ENCODE measurements at places on chromosomes 6 and 20.

- DNase-seq: no peak
These were observed 13.0 kb upstream of the ABHD16B start for GRCh38 chr20:63848003-63848911.

GRCh38 chr20:20366551-20366875 lies 1.4 kb upstream of the INSM1 start:
- DNase-seq: no peak

DNA sequence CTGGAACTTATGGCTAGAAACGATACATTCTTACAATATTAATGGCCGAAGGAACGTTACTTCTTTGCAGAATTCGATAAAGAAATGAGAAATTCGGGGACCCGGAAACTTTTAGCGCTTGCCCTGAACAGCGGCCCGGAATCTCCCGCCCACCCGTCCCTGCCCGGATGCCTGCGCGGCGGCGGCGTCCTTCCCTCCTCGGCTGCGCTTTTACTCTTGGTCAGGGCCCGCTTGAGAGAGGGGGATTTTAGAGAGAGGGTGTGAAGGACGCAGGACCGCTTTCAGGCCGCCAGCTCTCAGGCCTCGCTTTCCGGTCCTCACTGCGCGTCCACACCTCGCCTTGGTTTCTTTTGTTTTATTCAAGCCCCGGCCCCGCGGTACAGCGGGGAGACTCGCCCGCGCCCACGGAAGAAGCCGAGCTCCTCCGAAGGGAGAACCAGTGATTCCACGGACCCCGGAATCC lies 243.7 kb downstream of the ARID1B start:
- no peak for DNase-seq

DNA sequence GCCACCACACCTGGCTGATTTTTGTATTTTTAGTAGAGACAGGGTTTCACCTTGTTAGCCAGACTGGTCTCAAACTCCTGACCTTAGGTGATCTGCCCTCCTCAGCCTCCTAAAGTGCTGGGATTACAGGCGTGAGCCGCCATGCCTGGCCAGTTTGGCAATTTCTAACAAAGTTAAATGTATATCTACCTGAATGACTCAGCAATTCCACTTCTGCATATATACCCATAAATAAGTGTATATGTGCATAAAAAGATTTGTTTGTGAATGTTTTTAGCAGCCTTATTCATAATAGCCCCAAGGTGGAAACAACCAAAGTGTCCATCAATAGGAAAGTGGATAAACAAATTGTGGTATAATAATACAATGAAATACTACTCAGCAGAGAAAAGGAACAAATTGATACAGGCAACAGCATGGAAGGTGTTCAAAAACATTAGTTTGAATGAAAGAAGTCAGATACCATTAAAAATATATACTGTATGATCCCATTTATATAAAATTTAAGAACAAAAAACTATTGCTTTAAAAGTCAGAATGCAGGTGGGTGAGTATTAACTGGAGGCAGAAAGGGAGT lies 44.3 kb upstream of the KIF13A start:
- no peak for DNase-seq

DNA sequence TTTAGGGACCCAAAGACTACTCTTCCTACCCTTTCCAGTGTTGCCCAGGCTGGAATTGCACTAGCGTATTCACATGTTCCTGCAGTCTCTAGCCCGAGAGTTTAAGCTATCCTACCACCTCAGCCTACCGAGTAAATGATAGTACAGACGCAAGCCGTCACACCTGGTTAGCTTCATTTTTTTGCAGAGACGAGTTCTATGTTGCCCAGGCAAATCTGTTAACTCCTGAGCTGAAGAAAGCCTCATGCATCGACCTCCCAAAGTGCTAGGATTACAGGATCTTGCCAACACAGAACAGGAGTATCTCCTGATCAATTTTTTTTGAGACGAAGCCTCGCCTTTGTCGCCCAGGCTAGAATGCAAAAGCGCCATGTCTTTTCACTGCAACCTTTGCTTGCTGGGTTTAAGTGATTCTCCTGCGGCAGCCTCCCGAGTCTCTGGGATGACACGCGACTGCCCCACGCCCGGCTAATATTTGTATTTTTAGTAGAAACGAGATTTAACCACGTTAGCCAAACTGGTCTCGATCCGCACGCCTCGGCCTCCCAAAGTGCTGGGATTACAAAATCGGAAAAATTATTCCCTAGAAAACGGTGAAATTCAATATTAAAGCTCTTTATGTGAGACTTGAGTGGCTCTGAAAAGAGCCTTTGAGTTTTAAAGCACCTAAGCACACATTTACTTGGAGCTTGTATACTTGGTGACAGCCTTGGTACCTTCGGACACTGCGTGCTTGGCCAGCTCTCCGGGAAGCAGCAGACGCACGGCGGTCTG lies 128.5 kb downstream of the HFE start:
- no peak for DNase-seq

- no peak for DNase-seq
These were observed 54.8 kb upstream of the TFAP2D start for GRCh38 chr6:50658561-50658960.

DNA sequence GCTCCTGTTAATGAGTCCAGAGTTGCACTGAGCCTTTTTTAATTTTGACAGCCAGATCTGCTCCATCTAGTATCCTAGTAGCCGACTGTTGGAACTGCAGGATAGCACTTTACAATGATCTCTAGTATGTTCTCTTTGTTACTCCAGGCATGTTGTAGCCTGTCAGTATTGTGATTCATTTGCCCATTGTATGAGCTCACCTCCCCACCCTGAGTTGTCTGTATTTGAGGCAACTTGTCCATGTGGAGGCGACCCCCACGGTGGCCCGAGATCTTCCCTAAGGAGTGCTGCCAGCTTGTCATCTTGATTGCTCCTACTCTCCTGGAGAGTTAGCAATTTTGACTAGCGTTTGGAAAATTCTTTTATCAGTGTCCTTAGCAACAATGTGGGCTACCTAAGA lies 67.2 kb downstream of the DHX35 start:
- DNase-seq: no peak

DNA sequence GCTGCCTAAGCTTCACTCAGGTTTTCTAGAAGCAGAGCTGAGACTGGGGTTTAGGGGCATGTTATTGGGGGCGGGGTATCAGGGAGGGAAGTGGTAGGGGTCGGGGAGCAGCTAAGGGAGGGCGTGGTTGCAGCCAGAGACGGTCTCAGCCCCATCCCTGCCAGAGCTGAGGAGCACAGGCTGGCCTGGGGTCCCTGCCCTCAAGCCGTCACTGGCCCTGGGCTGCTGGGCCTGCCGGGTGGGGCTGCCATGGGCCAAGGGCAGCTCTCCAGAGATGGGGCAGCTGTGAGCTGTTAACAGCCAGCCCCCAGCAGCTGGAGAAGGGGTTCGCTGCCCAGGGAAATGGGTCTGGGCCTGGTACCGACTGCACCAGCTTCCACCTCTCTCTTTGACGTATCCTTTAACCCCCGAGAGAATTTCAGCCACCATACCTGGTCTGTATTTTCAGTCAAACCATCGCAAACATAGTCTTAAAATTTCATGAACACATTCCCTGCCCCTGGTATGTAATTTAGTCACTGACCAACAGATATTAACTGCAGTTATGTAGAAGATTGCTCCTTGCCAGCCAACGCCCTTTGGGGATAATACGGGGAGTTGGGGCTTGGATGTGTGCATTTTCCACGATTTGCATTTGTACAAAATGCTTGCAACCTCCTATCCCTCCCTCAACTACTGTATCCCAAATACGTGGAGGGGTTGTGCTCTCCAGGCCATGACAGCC lies 253.4 kb downstream of the TAF4 start:
- no peak for DNase-seq

- no peak for DNase-seq
These were observed 96.1 kb downstream of the MAFB start for GRCh38 chr20:40592941-40593340.

GRCh38 chr6:16623029-16623653 lies 138.1 kb downstream of the ATXN1 start:
- DNase-seq: no peak

- DNase-seq: no peak
These were observed 60.2 kb downstream of the EZR start for GRCh38 chr6:158758941-158759479.

DNA sequence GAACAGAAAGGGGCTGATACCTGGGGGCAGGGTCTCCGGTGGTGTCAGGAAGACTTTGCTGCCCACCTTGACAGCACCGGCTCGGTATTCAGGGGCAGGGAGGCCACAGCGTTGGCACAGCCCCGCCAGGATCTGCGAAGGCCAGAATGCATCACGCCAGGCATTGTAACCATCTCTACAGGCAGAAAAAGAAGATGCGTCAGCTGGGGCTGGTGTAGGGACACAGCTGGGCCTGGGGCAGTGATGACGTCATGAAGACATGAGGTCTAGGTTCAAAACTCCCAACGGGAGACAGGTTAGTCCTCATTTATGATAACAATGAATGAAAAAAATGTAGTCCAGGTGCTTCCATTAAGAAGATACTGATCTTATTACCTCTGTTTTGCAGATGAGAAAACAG lies 22.0 kb downstream of the ERGIC3 start:
- DNase-seq: no peak

GRCh38 chr6:94133106-94133505 lies 713.7 kb upstream of the EPHA7 start:
- no peak for DNase-seq

GRCh38 chr6:138500867-138501446 lies 1.7 kb upstream of the NHSL1 start:
- DNase-seq: no peak

DNA sequence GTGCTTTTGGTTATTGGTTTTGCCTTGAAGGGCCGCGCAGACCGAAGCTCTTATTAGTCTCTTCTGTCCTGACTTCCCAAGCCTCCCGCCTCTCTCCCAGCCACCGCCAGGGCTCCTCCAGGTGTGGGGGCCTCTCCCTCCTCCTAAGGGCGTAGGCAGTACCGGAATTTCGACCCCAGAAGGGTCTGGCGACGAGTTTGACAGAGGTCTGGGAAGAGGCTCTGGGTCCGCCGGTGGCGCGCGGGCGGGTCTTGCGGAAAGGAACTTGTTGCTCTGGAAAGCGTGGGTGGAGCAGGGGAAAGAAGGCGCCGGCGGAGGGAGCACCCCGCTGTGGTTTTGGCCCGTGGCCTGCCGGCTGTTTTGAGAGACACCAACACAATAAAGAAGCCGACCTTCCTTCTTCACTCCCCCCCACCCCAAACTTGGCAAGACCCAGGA lies 1.8 kb downstream of the PCSK2 start:
- no peak for DNase-seq

DNA sequence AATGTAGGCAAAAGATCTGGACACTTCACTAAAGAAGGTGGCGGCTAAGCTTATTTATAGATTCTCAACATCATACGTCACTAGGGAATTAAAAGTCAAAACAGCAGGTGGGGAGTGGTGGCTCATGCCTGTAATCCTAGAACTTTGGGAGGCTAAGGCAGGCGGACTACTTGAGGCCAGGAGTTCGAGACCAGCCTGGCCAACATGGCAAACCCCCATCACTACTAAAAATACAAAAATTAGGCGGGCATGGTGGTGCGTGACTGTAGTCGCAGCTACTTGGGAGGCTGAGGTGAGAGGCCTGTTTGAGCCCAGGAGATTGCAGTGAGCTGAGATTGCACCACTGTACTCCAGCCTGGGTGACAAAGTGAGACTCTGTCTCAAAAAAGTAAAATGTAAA lies 74.6 kb downstream of the GPX5 start:
- DNase-seq: no peak

DNA sequence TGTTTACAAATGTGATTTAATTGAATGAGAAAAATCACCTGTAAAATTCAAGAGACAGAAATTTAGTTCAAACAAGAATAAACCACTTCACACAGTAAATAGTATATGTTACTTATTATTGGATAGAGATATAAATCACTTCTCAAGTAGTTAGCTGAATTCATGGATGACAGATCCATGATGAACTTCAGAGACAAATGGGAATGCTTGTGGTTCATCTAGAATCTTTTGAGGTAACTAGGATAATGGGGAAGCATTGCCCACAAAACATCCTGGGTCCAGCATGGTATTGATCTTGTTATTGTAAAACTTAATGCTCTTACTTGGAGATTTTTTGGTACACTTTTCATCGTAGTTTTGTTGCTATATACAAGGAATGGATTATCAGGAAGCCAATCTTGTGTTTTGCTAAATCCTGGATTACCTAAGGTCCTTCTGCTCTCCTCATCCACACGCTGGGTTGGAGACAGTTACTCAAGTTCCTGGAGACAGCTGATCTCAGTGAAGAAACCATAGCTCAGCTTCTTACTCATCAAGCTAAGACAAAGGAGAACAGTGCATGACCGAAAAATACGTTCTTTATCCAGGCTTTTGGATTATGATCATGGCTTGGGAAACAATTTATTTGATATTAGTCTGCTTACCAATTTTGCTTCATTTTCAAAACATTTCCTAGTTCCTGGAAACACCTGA lies 142.5 kb upstream of the PREP start:
- peak; percentile 52 for DNase-seq

DNA sequence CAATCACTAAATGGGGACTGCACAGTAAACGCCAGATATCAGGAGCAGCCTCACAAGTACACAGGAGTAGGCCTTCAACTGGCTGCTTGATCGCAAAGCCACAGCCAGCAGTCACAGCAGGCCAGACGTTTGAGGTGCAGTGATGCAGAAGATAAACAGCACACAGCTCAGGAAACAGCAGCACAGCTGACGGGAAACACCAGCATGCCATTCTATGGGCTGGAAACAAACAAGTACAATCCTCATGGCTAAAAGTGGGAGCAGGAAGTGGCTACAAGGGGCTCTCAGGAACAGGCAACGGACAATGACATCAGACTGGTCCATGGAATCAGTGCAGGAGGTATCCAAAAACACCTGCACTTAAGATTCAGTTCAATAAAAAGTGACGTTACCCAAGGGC lies 111.0 kb downstream of the DTNBP1 start:
- no peak for DNase-seq

DNA sequence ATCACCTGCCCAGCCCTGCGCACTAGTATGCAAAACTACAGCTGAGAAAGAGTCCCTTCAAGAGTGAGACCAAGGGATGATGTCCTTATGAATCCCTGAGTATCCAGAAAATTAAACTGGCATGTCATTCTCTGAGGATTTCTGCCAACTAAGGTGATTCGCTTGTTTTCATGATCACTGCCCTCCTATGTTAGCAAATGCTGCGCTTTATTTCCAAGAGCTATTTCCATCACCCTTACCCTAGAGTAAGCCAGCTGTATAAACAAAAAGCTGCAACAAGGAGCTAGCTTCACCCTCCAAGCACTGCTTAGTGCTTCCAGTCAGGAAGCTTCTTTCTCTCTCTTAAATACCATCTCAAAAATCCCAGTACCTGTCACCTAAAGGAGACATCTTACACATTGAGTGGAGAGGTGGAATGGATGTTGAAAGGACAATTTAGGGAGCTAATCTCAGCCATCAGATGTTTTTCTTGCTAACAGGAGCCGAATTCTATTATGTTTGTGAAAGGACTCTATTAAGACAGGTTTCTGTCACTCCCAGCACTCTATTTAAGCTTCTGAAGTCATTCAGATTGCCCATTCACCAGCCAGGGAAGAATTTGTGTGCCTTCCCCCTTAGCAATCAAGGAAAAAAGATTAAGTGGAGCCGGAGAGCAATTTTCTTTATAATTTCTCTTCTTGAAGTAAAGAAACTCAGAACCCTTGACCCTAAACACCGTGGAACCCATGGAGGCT lies 322.2 kb downstream of the NRN1 start:
- no peak for DNase-seq

Measured in AG09309 (cell line).